Muscle of back (tissue), 13 donors: ENCODE measurements at places on chromosomes 11 and 22. TPM values are rescaled to one million over a fixed set of nuclear protein-coding genes. Genes with fewer than 3 reads are reported as not detected.

DHCR7 gene
- 14.6 TPM for polyA plus RNA-seq

MISFA gene
- 7.0 TPM for polyA plus RNA-seq

RIMBP3C gene
- polyA plus RNA-seq = 0.68 TPM

CDC42EP1 gene
- polyA plus RNA-seq = 27.5 TPM

GRCh38 chr11:94666792-94667721 is 99.9 kb downstream of the PIWIL4 start:
- DNase-seq = no peak

GRCh38 chr22:45937960-45938359 is 39.0 kb downstream of the WNT7B start:
- DNase-seq = no peak

DNA sequence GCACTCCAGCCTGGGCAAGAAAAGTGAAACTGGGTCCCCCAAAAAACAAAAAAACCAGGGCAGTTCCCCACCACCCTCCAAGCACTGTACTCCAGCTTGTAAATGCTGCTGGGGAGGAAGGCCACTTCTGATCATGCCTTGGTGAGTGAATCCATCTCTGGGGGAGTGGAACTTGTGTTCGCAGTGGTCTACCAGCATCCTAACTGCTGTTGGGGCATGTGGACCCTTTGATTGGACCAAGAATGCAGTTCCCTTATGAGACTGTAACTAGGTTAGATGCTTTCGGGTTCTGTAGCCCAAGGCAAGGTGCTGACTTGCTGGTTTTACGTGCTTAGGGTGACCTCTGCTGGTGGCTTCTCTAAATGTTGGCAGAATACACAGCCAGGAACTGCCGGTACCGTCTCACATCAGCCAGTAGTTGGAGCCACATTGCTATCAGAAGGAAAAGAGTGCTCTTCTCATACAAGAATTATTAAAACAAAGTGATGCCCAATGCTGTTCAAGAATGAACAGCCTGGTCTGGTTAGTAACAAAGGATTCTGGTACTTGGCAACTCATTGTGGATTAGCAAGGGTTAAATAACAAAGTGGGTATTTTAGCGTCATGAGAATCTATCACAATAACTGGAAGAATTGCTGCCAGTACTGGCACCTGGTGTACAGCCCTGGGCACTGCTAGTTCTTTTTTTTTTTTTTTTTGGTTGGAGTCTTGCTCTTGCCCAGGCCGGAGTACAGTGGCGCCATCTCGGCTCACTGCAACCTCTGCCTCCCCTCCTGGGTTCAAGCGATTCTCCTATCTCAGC is 13.0 kb downstream of the EIF1AD start:
- DNase-seq = peak; percentile 96

DNA sequence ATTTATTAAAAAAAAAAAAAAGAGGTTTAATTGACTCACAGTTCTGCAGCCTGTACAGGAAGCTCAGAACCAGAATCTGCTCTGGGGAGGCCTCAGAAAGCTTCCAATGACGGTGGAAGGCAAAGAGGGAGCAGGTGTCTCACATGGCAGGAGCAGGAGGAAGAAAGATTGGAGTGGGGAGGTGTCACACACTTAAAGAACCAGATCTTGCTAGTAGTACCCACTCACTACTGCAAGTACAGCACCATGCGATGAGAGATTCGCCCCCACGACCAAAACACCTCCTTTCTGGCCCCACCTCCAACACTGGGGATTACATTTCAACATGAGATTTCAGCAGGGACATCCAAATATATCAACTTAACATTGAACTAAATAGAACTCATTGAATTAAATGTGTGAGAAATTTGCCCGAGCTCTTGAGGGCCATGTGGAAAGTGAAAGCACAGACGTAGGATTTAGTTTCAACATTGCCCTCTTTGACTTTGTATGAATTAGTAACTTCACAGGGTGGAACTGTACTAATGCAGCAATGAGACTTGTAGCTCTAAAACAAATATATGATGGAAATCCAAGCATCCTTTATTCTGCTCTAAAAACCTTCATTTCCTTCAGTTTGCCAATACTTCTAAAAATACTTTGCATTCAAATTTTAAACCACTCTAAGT is 628.2 kb downstream of the FAM181B start:
- no peak for DNase-seq

GRCh38 chr22:18044548-18045271 is 20.3 kb upstream of the MICAL3 start:
- DNase-seq = no peak

- no peak for DNase-seq
These were observed 35.1 kb downstream of the APOL1 start for GRCh38 chr22:36287881-36288515.

DNA sequence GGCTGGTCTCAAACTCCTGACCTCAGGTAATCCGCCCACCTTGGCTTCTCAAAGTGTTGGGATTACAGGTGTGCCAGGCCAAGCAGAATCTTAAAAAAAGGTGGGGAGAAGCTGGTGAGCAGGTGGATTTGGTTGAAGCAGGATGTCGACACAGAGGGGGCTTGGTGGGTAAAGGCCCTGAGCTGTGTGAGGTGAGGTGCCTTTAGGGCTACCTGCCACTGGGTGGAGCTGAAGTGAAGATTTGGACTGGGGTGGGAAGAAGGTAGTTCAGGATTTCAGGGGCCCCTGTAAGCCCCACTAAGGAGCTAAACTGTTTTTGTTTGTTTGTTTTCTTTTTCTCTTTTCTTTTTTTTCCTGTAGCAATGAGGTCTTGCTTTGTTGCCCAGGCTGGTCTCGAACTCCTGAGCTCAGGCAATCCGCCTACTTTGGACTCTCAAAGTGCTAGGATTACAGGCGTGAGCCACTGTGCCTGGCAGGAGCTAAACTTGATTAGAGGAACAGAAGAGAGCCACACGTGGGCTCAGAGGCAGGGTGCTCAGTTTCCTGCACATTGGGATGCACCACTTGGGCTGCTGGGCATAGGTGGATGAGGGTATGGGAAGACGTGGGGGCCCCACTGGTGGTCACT is 6.0 kb downstream of the P2RX6 start:
- DNase-seq = no peak

- DNase-seq = no peak
These were observed 69.7 kb downstream of the GDPD4 start for GRCh38 chr11:77231800-77232199.

DNA sequence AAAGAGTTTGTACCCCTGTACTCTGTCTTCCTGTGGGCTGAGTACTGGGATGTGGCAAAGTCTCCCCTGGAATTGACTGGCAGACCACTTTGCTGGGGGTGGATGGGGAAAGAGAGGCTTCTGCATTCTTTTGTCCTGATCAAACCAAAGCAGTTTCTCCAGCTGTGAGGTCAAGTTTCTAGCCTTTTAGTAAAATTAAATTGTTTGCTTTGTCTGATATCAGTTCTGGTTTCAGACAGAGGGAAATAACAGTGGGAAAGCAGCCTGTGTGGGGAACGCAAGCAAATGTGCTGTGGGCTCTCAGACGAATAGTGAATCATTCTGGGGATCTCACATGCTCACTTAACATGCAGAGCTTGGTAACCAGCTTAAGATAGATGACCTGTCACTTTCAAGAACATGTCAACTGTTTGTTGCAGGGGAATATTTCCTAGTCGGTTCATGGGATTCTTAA is 151.6 kb downstream of the FAT3 start:
- DNase-seq = no peak

- no peak for DNase-seq
These were observed 3.3 kb downstream of the A4GALT start for GRCh38 chr22:42717197-42717928.

DNA sequence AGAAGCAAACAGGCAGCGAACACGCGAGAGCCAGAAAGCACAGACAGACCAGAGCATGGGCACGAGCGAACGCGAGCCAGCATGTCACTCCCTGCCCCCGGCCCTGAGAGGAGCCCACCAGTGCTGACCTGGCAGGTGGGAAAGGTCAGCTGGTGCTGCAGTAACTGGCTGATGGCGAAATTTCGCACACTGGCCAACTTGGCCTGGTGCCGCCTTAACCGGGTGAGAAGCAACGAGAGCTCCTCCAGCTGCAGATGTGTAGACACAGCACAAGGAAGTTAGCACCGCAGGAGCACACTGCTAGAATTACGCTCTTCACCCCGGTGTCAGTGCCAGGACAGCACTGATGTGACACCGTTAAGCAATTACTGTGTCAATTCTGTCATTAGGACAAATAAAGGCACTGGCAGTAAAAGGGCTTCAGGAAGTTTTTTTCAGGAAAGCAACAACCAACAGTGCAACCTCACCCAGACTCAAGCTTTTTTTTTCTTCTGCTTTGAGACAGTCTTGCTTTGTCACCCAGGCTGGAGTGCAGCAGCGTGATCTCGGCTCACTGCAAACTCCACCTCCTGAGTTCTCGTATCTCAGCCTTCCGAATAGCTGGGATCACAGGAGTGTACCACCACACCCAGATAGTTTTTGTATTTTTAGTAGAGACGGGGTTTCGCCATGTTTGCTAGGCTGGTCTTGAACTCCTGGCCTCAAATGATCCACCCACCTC is 76.8 kb downstream of the C11orf58 start:
- peak; percentile 79 for DNase-seq

DNA sequence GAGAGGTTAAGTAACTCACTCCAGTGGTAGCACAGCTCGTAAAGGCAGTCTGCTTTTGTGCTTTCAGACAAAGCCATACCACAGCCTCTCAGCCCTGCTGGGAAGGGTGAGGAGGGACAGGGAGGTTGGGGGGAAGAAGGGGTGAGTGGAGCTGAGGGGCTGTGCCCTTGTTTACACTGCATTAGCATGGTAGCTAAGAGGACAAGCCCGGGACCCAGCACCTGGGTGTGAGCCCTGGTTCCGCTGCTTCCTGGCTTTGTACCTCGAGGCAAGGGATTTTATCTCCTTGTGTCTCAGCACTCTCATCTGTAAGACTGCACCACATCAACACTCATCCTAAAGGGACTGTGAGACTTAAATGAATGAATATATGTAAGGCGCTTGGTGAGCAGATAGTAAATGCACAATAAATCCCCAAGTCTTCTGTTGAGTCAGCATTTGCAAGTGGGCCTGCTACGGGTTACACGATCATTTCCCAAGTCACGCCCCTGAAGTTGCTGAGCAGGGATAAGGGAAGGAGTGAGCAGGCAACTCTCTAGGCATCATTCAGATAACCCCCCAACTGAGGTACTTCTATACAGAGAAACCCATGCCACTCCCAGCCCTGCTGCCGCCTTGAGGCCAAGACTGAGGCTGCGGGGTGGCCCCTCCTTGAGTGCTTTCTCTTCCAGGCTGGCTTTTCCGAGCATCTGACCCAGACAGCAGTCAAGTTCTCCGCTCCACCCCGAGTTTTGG is 7.5 kb downstream of the RASD2 start:
- no peak for DNase-seq

DNA sequence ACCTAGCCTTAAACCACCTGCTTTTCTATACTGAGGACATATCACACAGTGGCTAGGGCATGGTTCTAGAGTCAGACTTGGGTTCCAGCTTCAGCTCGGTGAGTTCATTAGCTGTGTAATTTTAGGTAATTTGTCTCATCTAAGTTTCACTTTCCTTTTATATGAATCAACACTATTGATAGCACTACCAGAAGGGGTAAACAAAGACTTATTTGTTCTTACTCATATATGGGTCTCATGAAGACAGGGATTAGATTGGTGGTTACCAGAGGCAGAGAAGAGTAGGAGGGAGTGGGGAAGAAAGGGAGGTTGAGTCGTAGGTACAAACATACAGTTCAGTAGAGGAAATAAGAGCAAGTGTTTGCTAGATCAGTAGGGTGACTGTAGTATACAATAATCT is 924.7 kb downstream of the OPCML start:
- DNase-seq = no peak

DNA sequence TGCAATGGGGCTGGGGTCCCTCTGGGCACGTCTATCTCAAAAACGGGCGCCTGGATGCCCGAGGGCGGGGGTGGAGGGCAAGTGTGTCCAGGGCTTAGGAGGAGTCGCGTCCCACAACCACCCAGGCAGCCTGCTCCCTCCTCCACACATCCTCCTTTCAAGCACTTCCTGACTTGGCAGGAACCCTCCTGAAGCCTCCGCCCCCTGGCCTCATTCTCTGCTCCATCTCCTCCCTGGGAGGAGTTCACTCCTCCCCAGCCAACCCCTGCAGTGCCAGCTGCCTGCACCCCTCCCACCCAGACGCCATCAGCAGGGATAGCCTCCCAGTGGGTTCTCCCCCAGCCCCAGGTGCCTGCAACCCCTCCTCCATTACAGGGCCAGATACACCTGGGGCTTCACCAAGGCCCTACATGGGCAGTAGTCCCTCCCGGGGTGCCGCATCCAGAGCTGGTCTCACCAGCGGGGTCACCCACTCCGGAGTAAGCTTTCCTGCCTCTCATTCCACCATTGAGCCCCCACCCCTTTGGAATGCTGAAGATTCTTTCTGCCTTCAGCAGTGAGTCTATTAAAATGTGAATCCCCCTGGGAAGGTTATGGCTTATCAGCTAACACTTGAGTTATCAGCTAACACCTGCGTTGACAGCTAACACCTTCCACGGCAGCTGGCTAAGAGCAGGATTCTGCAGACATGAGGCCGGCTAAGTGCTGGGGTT is 24.4 kb downstream of the RTN4R start:
- DNase-seq = peak; percentile 79

- DNase-seq = no peak
These were observed 7.2 kb downstream of the OSBP2 start for GRCh38 chr22:30701872-30702271.

GRCh38 chr11:9574622-9575259 is 1.3 kb downstream of the WEE1 start:
- DNase-seq = no peak

DNA sequence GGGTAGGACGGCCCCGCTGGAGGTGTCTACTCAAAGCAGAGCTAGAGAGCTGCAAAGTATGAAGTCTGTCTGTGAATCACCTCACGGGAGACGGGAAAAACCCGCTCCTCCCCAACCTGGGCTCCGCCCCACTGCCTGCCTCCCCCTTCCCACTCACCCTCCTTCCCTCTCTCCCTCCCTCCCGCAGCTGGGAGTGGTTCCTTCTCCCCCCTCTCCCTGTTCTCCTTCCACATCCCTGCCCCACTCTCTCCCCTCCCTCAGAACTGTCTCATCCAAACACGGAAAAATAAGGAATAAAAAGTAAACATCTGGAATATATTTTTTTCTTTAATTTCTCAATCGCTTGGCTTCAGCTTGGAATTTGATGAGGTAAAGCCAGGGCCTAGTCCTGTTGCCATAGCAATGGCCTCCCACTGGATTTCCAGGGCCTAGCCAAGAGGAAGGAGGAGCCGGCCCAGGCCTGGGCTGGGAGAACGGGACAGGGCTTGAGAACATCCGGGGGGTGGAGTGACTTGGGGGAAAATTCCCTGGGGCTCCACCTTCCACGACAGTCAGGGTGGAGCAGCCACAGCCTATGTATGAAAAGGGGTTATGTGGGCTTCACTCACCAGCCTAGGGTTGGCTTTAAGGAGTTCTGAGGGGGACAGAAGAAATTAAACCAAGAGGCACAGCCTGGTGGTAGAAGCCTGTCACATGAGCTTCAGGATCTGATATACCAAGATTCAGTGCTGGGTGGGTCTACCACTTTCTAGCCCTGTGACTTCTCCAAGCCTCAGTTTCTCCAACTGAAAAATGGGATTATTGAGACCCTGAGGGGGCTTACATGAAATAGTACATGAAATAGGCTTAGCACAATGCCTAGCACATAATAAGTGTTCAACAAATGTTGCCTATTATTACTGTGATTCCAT is 2.2 kb downstream of the TNKS1BP1 start:
- peak; percentile 97 for DNase-seq

- no peak for DNase-seq
These were observed 32.4 kb downstream of the SPECC1L start for GRCh38 chr22:24303007-24303406.
